Mucosa of gallbladder (tissue), 1 donor: ENCODE measurements at places on chromosomes 2 and 18. TPM values are rescaled to one million over a fixed set of nuclear protein-coding genes. Genes with fewer than 3 reads are reported as not detected.

Gene SP9
- total RNA-seq: not detected

Gene TMEM163
- 36.1 TPM for total RNA-seq

Gene PLEKHA3
- total RNA-seq: 37.4 TPM

Gene MEIS1
- total RNA-seq: 61.8 TPM

Gene TACR1
- 0.83 TPM for total RNA-seq

Gene CCDC138
- 4.9 TPM for total RNA-seq

Gene C2orf72
- total RNA-seq: 34.2 TPM

Gene CTDSP1
- total RNA-seq: 184 TPM
